ENCODE measurements at places on chromosomes 2 and 18.

- DNase-seq: no peak
These were observed 43.0 kb upstream of the FAHD2A start for GRCh38 chr2:95359501-95359930.

GRCh38 chr2:64203858-64204632 is 59.8 kb upstream of the PELI1 start:
- peak; percentile 86 for DNase-seq

- no peak for DNase-seq
These were observed 36.7 kb upstream of the SKA1 start for GRCh38 chr18:50338122-50338521.

DNA sequence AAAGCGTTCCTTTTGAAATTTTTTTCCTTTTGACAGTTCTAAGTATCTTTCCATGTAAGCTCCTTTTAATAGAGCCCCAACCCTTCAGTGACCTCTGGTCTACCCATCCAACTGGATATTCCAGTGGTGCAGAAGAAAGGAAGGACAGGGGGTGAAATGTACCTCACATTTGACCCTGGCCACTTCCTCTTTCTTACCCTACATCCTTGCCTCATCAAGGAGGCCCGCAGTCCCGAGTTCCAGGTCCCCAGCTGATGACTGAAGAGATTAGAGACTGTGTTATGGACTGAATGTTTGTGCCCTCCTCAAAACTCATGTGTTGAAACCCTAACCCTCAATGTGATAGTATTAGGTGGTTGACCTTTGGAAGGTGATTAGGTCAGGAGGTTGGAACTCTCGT is 158.1 kb downstream of the RBM43 start:
- DNase-seq: no peak

DNA sequence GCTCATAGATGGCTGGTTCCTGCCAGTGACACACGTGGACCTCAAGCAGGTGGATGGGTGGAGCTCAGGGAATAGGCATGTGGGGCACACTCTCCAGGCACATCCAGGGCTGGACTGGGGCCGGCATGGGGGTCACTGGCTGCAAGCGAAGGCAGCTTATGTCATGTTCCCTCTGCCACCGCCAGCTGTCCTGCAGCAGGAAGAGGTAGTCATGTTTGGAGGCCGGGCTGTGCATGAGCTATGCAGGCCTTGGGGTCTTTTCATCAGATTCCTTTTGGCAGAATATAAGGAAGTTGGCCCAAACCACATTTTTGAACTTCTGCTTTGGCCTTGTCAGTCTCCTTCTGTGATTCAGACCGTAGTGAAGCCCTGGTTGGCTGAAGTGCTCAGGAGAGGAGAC is 61.5 kb downstream of the AGAP1 start:
- no peak for DNase-seq

GRCh38 chr2:42367835-42368234 is 6.8 kb upstream of the COX7A2L start:
- no peak for DNase-seq

- no peak for DNase-seq
These were observed 39.9 kb downstream of the PLEKHB2 start for GRCh38 chr2:131145040-131145439.

- DNase-seq: no peak
These were observed 170.4 kb upstream of the TANK start for GRCh38 chr2:160989778-160990177.

DNA sequence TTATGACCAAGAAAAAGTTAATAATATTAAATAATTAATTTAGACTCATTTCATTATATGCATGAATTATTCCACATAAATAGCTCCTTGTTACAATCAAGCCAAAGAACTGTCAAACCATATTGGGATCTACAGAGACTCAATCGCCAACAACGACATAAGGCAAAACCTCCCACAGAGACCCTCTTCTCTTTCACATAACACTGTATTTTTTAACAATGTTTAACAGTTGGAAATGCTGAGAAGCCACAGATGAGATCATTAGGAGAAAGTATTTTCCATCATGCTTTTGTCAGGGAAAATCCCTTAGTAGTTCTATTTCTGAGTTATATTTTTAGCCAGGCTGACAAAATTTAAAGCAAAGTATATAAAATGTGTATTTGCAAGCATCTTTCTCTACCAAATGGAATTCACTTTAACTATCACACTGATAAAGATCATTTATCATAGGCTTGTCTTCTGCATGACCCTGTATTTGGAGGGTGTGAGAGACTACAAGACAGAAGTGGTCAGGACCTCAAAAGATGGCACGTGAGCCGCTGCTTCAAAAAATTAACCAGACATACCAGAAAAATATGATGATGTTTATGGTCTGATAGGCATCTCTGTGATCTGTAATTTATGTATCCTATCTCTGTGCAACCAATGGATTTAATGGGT is 383.8 kb downstream of the NRXN1 start:
- no peak for DNase-seq

GRCh38 chr18:24710474-24710873 is 250.0 kb downstream of the HRH4 start:
- DNase-seq: no peak

DNA sequence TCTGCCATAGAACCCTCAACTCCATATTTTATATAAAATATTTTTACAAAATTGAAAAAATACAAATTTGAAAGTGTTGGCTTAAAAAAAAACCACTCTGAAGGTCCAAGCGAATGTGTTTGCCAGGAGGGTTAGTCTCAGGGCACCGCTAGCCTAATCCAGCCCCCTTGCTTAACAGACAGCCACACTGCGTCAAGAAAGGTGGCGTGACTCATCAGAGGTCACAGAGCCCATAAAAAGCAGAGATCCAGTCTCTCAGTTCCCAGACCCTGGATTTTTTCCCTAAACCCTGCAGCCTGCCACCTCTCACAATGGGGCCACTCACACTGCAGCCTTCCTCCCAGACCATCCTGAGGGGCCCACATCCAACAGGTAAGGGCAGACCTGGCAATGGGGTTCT is 3.9 kb upstream of the TNS1 start:
- DNase-seq: no peak

DNA sequence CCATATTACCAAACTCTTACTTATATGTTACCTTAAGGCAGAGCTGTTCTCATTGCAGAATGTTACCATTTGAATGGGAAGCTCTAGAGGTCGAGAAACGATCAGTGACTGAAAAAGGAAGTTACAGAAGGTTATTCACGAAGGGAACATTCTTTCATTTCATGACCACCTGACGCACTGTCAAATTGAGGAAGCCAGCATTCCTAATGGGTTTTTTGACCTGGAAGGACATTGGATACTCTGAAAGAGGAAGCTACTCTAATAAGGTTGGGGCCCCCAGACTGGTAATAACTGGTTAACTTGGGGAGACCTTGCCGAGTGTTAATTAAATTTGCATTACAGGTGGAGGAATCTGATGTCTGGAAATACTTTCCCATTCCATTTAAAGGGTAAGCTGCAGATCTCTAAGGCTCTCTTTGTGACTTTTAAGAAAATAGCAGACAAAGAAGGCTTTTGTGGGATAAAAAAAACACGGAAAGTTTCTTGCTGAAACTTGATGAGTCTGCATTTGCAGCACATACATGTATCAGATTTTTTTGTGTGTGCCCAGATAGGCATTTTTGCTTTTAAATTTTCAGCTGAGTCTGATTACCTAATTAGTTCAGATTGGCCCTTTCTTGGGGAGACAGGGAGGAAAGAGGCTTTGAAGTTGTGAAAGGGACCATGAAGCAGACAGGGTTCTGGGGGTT is 137.1 kb downstream of the LTBP1 start:
- no peak for DNase-seq

- peak; percentile 5 for DNase-seq
These were observed 232.8 kb downstream of the MBD5 start for GRCh38 chr2:148253685-148254084.

DNA sequence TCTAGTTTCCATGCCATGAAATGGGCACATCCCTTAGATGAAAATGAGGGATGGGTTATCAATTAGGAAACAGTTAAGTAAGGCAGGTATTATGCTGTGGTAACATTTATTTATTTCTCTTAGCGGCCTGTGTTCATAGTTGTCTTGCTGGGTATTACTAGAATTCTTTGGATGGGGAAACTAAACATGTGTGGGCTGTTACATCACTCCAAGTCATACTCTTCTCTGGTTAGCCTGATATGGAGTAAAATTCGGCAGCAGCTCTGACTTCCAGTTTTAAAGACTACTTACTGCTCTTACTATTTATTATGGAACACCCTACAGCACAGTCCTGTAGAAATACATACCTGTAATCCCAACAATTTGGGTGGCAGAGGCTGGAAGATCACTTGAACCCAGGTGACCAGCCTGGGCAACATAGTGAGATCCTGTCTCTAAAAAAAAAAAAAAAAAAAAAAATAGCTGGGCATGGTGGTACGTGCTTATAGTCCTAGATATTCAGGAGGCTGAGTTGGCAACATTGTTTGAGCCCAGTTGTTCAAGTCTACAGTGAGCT is 33.1 kb upstream of the RASGRP3 start:
- DNase-seq: no peak

- no peak for DNase-seq
These were observed 112.5 kb upstream of the ARHGAP28 start for GRCh38 chr18:6616981-6617380.

DNA sequence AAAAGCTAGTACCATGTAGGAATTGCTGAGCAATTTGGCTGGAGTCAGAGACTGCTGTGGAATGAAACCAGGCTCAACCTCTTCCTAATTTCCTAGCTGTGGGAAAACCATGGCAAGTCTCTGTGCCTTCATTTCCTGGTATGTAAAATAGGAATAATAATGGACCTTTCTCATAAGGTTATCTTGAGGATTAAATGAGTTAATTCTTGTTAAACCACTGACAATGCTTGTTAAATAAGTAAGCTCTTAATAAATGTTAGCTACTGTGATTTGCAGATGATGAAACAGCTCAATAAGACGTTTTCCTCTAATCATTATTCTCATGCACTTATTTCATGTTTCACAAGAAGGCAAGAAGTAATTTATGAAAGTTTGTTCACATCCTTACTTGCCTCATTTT is 346.7 kb downstream of the RND3 start:
- peak; percentile 7 for DNase-seq

GRCh38 chr2:238125127-238125885 is 13.2 kb upstream of the KLHL30 start:
- no peak for DNase-seq

DNA sequence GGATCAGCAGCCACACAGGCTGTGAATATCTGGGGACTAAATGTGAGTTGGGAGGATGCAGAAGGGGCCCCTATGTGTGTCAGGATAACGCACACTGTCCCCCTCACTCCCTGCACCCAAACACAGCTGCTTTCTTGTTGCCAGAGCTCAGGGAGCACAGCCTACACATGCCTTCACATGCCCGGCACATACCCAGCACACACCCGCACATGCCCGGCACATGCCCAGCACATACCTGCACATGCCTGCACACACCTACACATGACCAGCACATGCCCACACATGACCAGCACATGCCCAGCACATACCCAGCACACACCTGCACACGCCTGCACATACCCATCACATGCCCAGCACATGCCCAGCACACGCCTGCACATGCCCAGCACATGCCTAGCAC is 75.6 kb downstream of the TPO start:
- DNase-seq: no peak

DNA sequence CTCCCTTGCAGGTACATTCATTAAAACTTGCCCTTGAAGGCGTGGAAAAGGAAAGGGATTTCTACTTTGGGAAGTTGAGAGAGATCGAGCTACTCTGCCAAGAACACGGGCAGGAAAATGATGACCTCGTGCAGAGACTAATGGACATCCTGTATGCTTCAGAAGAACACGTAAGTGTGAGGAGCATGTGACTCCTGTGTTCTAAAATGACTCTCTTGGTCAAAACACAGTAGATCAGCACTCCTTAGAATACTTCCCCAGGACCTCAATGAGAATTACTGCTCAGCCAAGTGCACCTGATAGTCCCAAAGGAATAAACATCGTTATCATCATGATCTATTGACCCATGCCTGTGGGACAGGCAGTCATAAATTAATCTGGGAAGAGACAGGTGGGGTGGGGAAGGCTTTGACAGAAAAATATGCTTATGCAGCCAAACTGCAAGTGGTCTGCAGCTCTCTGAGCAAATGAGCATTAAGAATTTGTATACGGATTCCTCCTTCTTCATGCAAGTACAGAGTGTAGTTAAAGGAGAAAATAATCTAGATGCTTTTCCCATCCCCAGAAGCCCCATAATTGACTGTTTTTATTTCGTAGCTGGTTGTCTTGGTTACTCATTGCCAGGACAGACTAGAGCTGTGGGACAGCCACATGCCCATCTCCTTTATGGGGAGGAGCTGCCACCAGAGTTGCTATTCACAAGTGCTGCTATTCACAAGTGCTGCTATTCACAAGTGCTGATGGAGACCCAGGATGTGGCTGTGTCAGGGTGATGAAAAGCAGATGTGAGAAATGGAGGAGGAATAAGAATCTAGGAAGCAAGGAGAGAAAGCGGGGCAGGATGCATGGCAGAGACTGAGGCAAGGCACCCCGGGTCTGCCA is 91.0 kb downstream of the MAPRE2 start:
- no peak for DNase-seq

DNA sequence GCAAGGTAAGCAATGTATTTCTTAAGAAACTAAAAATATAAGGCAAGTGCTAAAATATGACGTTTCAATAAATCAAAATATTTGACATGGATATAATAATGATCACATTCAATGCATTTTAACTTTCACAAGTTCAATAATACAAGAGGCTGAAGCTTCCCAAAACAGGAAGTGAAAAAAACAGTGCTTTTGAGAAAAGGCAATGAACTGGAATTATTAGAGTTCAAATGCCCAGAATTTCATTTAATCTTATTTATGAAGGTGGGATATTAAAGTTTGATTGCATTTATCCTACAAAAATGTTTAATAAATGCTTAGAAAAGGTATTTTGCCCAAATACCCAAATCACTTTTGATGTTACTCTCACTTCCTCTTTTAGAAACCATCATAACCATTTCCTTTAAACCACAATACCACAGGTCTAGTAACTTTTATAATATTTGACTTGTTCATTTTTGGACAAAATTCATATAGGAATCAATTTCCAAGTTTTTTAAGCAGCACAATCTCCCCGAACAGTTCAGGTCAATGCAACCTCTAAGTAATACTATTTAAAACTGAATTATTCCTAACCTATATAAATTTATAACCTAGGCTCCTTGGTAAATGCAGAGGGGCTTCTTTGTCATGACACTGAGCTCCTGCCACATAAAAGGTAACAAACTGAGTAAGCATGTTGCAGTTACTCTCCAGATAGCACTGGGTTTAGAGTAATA is 2.1 kb downstream of the NCKAP1 start:
- no peak for DNase-seq

DNA sequence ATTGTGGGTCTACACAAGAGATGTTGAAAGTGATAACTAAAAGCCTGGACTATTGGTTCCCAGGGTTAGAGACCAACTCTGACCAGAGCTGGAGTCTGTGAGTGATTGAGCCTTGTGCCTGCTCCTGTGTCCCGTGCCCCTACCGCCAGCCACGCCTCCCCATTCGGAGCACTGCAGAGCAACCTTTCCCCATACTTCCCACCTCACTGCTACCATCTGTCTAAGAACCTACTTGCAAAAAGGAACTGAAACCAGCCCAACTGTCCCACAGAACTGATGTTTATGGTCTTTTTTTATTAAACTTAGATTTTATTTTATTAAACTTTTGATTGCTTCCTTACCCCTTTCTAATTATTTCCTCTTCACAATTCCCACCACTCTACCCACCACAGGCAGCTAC is 300.3 kb upstream of the MGAT5 start:
- no peak for DNase-seq

All from dermis microvascular lymphatic vessel endothelial cell (primary cell).